ENCODE measurements at places on chromosomes 16 and 17. TPM values are rescaled to one million over a fixed set of nuclear protein-coding genes. Genes with fewer than 3 reads are reported as not detected.

- no peak for DNase-seq
Observed at GRCh38 chr17:17963694-17964436, 8.3 kb downstream of the TOM1L2 start.

HAP1 gene
- total RNA-seq, result under 0.01 TPM

SRCIN1 gene
- not detected for total RNA-seq

PROCA1 gene
- 0.88 TPM for total RNA-seq

SLC6A2 gene
- total RNA-seq, result not detected

- no peak for DNase-seq
Observed at GRCh38 chr17:20043021-20043420, 33.9 kb downstream of the SPECC1 start.

SOX8 gene
- not detected for total RNA-seq

- no peak for DNase-seq
Observed at GRCh38 chr17:39769974-39770587, 32.3 kb downstream of the GRB7 start.

GRCh38 chr17:8954339-8954738 lies 11.2 kb downstream of the PIK3R5 start:
- no peak for DNase-seq

KRT14 gene
- total RNA-seq, result 12.3 TPM

GRCh38 chr17:64984851-64985521 lies 65.7 kb upstream of the LRRC37A3 start:
- no peak for DNase-seq

RHBDF1 gene
- 39.5 TPM for total RNA-seq

- no peak for DNase-seq
Observed at GRCh38 chr16:10308305-10309193, 77.3 kb upstream of the ATF7IP2 start.

DNA sequence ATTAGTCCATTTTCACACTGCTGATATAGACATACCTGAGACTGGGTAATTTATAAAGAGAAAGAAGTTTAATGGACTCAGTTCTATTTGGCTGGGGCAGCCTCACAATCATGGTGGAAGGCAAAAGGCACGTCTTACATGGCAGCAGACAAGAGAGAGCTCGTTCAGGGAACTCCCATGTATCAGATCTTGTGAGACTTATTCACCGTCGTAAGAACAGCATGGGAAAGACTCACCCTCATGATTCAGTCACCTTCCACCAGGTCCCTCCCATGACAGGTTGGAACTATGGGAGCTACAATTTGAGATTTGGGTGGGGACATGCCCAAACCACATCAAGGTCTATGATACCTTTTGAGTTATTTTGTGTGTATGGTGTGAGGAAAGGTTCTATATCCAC lies 66.9 kb downstream of the METRNL start:
- DNase-seq, result no peak

- DNase-seq, result no peak
Observed at GRCh38 chr16:73126525-73126853, 78.6 kb upstream of the ZFHX3 start.

- DNase-seq, result peak; percentile 89
Observed at GRCh38 chr16:30967795-30968194, 10.2 kb downstream of the SETD1A start.

NLRC3 gene
- total RNA-seq, result under 0.01 TPM

HOXB5 gene
- total RNA-seq, result not detected

- no peak for DNase-seq
Observed at GRCh38 chr16:56628486-56629350, 3.1 kb downstream of the MT1E start.

- no peak for DNase-seq
Observed at GRCh38 chr17:49964769-49965523, 4.0 kb upstream of the DLX4 start.
